ENCODE measurements at places on chromosomes 4 and X.

DNA sequence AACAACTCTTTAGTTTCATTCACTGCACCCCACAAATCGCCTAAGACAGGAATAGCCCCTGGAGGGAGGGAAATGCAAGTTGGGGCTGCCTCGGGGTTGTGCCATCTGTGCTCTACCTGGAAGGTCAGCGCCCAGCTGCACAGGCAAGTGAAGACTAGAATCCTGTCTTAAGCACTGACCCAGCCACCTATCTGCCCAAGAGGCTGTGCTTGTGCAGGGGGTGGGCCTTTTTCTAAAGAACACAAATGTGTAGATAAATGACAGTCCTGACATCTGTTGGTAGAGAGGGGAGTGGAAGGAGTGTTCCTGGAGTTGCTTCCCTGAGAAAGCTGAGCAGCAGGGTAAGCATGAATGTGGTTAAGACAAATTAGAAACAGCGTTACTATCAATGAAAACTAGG, 15.7 kb downstream of the ZNF518B start:
- DNase-seq, result no peak

DNA sequence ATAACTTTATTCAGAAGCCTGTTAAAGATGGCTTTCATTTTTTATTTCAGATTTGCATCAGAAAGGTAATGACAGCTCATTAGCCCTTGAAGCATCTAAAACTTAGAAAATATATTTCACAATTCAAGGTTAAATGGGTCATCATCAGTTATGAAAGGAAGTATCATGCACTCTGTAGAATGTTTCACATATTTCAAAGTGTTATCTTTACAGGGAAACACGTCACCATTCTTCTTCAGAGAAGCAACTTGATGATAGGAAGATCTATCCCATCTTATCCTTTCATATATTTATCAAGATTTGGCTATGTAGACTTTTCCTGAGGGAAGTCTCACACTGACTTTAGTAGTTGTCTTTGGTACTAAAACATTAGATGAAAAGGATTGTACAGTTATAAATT, 277.8 kb downstream of the TENM3 start:
- DNase-seq, result no peak

DNA sequence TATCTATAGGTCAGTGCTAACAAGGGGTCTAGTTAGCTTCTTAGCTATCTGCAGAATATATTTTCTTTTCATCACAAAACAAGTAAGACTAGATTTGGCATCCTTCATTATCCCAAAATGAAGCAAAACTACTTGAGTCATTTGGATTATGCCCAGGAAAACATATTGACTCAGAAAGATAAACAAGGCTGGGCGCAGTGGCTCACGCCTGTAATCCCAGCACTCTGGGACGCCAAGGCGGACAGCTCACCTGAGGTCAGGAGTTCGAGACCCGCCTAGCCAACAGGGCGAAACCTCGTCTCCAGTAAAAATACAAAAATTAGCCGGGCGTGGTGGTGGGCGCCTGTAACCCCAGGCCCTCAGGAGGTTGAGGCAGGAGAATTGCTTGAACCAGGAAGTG, 18.0 kb upstream of the MND1 start:
- no peak for DNase-seq

DNA sequence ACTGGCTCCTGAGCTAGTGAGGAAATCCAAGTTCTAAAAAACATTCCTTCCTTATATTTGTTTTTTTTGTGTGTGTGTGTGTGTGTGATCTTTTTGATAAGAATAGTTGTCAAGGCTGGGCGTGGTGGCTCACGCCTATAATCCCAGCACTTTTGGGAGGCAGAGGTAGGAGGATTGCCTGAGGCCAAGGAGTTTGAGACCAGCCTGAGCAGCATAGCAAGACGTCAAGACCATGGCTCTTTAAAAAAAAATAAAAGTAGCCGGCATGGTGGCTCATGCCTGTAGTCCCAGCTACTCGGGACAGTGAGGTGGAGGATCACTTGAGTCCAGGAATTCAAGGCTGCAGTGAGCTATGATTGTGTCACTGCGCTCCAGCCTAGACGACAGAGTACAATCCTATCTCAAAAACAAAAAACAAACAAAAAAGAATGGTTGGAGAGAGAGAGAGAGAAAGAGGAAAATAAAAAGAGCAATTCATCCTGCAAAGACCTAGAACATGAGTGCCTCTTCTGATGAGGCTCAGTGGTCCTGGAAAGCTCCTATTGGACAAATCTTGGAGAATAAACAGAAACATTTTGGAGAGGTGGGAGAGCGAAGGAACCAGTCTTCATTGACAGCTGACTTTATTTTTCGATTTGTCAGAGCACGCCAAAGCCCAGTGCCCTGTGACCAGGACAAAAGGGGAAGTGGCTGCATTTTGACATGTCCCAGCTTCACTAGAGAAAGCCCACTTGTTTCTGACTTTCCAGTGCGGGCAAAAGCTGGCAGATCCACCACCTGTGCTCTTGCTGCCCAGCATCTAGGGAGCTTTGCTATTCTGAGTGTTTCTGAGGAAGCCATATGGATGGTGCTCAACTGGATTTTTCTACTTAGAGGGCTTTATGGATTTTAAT, 244.7 kb downstream of the PALLD start:
- no peak for DNase-seq

GRCh38 chr4:24604558-24605214, 20.3 kb upstream of the DHX15 start:
- DNase-seq, result no peak

- DNase-seq, result no peak
Observed at GRCh38 chr4:38692421-38692820, 28.4 kb downstream of the KLF3 start.

- DNase-seq, result no peak
Observed at GRCh38 chr4:87566276-87566675, 37.1 kb upstream of the SPARCL1 start.

DNA sequence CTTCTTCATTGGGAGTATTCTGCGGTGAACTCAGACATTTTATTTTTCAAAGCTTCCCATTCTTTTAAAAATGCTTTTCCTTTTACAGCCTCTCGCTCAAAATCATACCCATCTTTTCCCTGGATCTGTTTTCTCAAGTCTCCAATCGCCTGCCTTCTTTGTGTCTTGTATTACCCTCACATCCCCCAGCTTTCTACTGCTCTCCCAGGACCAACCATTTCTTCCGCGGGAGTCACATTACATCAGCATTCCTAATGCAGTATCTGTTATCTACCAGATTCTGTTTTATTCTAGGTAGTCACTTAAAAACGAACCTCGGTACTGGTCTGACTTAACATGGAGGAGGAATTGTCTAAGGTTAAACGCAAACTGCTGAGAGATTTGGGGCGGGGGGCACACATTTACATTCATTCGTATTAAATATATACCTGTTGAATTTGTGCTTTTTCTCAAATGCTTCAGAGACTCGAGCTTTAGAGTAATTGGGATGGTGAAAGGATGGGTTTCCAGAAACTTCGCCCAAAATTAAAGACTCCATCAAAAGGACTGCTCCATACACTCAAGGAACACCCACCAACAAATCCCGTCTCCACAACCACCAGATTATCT, 493 bp upstream of the UCHL1 start:
- no peak for DNase-seq

DNA sequence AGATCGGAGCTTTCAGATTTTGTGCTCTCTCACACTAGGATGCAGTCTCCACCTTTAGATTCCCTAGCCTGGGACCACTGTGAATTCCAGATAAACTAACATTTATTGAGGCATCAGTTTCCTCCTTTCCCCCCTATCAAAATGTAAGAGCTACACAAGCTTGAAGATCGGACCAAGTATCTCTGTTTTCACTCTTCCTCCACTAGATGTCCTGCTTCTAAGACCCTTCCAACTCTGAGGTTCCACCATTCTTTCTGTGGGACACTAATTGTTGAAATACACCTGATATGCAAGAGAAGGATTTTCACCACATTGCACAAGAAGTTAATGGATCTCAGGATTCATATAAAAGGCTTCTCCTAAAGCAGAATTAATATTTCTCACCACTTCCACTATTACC, 43.0 kb upstream of the PHOX2B start:
- no peak for DNase-seq

- DNase-seq, result no peak
Observed at GRCh38 chr4:76703123-76703490, 194.8 kb downstream of the SOWAHB start.

- DNase-seq, result no peak
Observed at GRCh38 chr4:102783006-102783405, 22.2 kb upstream of the MANBA start.

DNA sequence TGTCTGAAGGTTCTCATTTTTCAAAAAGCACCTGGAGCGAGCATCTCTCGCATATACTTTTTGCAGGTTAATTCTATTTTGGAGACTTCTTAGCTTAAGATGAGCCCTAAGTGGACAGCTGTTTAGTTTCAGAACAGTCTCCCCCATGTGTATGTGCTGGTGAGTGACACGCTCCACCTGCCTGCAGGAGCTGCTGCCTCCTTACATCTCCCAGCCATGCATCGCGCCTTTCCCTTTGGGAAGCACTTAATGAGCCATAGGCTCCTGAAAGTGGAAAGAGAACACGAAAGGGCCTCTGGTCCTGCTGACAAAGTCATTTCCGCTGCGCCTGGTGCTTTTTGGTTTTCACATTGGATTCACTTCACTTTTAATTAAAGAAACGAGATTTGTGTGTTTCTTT, 56.1 kb downstream of the TRIML2 start:
- DNase-seq, result no peak

Data from ureter (tissue), 1 donor.